ENCODE measurements at places on chromosomes 11 and 22.

DNA sequence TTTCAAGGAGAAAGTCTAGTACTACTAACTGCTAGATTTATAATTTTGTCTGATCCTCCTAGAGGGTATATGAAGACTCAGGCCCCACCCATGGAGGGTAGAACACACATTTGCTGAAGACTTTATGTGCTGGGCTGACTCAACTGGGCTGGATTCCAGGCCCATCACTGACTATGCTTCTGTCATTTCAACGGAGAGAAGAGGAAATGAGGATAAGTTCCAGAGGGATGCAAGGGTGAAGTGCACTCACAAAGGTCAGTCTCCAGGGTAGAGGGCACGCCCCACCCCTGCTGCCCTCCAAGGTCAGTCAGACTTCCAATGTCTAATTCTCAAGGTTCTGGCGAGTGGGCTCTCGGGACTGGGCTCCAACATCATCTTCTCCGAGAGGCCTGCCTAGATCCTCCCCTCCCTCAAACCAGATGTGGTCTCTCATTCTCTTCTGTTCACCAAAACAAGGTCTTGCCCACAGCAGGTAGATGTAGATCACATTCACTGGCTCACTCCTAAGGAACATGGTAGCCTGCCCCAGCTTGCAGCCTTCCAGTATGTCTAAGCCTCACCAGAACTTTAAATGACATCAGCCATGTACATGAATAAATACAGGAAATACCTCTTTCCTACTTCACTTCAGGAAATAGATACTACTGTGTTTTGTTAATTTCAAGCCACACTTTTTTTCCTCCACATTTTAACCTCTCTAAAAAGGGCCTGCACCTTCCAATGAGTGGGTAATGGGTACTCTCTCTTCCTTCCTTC, 7.3 kb upstream of the C11orf86 start:
- no peak for DNase-seq

- no peak for DNase-seq
These were observed 1121.8 kb downstream of the TBC1D22A start for GRCh38 chr22:47884200-47884599.

DNA sequence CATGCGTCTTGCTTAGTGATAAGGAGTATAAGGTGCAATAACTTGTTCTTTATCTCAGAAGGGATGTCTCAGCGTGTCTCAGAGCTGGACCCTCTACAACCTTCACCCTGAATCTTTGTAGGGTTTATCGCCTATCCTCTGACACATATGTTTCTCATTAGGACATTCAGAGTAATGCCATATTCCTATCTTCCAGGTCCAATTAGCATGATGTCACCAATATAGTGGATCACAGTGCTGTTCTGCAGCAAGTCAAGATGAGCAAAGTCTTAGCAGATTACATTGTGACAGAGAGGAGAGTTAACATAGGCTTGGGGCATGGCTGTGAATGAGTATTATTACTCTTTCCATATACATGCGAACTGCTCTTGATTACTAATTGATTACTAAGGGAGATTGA, 110.3 kb upstream of the CLPB start:
- DNase-seq, result no peak

GRCh38 chr11:132913295-132913694, 619.0 kb downstream of the OPCML start:
- DNase-seq, result no peak

GRCh38 chr11:128522943-128523518, 64.3 kb downstream of the ETS1 start:
- no peak for DNase-seq

GRCh38 chr22:20430720-20431510, 6.7 kb downstream of the SCARF2 start:
- no peak for DNase-seq

DNA sequence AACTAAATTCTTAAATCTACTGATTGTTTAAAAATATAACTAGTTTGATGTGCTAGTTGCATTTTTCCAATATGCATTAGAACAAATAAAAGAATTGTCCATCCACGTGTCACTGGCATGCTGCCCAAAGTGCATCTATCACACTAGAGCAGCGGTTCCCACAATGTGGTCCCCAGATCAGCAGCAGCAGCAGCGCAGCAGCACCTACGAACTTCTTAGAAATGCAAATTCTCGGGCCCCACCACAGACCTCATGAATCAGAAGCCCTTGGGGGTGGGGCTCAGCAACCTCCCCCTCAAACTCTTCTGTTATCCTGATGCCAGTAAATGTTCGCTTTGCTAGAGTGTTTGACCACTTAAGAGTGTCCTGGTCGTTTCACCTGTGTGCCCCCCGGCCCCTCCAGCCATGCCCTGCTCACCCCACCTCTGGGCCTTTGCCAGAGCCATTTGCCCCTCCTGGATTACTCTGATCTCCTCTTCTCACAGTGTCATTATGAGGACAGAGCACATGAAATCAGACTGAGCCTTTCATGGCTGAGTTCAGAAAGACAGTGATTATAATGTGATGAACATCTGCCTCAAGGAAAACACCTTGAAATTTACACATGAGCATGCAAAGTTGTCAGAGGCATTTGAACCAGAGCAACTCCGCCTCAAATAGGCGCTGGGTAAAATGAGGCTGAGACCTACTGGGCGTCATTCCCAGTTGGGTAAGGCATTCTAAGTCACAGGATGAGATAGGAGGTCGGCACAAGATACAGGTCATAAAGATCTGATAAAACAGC, 12.6 kb upstream of the VSIG10L2 start:
- DNase-seq, result no peak

DNA sequence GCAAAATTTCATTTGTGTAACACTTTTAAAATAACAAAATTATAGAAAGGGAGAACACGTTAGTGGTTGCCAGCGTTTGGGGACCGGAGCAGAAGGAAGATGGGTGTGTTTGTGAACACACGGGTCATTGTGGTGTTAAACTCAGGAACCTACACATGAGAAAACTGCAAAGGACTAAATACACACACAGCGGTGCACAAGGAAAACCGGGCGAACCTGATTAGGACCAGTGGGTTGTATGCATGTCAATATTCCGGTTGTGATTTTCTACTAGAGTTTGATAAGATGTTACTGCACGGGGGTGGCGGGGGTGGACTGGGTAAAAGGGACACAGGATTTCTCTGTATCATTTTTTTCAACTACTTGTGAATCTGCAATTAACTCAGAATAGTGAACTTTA, 351.2 kb downstream of the OPCML start:
- DNase-seq, result no peak

- no peak for DNase-seq
These were observed 264.6 kb downstream of the NELL1 start for GRCh38 chr11:20933958-20934357.

DNA sequence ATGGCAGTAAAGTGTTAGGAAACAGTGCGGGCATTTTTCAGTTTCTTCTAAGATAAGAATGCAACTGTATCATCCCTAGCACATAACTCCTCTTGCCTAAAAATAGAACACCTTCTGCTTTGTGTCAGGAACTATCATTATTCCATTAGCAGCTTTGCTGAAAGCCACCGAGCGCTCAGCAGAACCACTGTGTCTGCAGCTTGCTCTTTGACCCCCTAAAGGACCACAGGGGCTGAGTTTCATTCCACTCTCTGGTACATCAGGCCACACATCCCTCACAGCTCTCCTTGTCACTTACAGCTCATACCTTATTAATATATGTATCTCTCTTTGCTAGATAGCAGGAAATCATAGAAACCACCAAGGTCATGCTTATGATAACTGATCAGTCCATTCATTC, 360.2 kb downstream of the KCNA4 start:
- no peak for DNase-seq

DNA sequence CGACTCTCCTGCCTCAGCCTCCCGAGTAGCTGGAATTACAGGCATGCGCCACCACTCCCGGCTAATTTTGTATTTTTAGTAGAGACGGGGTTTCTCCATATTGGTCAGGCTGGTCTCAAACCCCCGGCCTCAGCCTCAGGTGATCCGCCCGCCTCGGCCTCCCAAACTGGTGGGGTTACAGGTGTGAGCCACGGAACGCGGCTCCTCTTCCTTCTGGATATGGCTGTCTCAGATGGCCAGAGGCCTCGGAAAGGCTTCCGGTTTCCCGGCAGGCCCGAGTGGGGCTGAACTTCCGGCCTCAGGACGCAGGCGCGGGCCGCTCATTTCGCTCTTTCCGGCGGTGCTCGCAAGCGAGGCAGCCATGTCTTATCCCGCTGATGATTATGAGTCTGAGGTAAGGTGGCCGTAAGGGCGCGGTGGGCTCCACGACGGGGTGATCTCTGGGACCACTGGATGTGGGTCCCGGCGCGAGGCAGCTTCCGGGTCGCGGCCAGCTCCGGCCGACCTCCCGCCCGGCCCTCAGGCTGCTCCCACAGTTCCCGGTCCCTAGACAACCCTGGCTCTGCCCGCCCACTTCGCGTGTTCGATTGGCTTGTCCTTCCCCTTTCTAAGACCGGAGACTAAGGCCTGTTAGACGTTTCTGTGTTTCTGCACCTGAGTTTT, at the start of gene EIF3L:
TSS of gene EIF3L (plus strand) at position 331 of the 663 bp plus-strand sequence. CDS start at position 362, 31 bp downstream.
- peak; percentile 59 for DNase-seq

- DNase-seq, result peak; percentile 99
These were observed 53.8 kb downstream of the PAX6 start for GRCh38 chr11:31757260-31757835.

- no peak for DNase-seq
These were observed 46.8 kb upstream of the IGLL5 start for GRCh38 chr22:22840780-22841179.
